ENCODE measurements at places on chromosomes 1 and 21.

DNA sequence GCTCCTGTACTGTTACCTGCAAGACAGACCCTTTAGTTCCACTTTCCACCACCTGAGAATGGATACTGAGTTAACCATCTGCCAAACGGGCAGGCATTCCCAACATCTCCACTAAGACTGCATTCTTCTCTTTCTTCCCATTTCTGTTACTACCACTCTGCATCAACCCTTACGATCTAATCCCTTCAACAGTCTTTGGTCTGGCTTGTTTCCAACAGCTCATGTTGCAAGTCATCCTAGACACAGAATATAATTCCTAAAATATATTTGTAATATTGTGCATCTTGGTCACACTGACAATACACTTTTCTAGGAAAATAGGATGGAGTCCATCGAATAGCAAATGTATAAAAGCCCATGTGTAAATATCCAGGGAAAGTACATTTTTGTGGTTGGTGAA lies 166.7 kb downstream of the SIPA1L2 start:
- peak; percentile 26 for DNase-seq

DNA sequence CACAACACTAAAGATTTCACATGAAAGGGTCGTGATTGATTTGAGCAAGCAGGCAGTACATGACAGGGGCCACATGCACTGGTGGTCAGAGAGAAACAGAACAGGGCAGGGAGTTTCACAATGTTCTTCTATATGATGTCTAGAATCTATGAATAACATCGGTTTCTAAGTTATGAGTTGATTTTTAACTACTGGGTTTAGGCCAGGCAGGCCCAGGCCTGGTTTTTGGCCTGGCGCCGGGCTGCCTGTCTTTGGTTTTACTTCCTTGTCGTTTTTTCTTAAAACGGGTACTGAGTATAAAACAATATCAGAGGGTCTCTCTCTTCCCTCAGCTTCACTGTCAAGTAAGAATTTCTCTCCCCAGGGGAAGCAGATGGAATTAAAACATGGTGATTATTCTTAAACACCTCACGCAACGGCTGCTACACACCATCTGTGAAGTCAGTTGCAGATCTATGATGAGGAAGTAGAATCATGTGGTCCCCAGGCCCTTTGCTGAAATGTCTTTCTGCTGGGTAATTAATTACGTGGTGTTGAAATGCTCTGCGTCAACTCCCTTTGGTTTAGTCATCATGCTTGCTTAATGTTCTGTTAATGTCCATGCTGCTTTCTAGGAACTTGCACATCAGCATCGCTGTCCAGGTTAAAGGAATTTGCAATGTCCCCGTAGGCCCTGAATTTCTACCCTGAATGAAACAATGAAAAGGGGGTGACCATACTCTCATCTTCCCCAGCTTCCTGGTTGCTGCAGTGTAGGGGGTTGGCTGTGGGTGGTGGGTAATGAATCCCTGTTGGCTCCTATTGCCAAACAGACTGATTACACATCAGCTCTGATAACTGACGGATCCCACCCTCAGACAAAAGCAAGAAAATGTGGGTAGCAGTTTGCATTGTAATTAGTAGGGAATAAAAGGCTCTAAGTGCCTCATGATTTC lies 70.3 kb downstream of the SERINC2 start:
- DNase-seq, result peak; percentile 24

- DNase-seq, result no peak
These were observed 9.0 kb downstream of the CD2 start for GRCh38 chr1:116763116-116763786.

DNA sequence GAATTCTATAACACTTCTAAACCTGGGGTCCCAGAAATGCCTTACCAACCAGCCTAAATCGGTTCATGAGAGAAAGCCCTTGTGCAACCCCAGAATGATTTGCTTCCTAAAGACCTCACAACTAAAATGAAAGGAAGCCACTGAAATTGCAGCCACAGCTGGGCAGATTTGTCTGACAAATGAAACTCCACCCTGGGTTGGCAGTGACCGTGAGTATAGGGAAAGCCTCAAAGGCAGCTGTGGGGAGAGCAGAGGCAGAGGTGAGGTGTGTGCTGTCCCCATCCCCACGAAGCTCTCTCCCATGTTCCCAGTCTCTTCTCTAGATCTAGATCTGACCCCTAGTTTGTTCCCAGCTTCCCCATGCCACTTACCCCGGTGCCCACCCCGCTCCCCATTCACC lies 23.1 kb downstream of the RHBDL2 start:
- no peak for DNase-seq

GRCh38 chr21:45542667-45543370 lies 579 bp upstream of the SLC19A1 start:
- no peak for DNase-seq

DNA sequence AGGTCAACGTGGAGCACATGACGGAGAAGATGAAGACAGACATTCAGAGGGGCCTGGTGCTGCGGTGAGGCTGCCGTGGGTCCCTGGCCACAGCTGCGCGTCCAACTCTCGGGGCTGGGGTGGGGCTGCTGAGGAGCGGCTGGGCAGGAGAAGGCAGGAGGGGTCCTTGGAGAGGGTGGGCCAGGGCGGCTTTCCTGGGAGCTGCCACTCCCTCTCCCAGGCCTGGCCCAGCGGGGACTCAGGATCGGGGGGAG lies 14.4 kb downstream of the CFAP410 start:
- DNase-seq, result no peak

GRCh38 chr1:67789551-67789950 lies 43.7 kb downstream of the GNG12 start:
- no peak for DNase-seq

GRCh38 chr1:193406901-193407300 lies 220.5 kb upstream of the B3GALT2 start:
- peak; percentile 65 for DNase-seq

GRCh38 chr21:42319376-42319775 lies 4.2 kb upstream of the TFF3 start:
- DNase-seq, result no peak

DNA sequence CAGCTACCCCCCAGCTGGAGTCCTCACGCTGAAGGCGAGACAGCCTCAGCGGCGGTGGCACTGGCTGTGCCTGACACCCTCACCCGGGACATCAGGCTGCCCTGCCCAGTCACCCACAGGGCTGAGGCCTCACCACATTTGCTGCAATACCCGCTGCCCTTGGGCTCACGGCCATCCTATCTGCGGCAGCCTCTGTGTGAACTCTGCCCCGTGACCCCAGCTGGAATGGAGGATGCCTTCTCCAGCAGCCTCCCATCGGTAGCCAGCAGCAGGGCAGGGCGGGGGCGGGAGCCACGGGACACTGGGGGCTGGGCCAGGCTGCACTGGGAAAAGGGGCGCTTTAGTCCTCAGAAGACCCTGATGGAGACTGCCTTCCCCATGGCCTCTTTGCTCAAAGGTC lies 112.4 kb upstream of the ZBTB40 start:
- no peak for DNase-seq

Measured in H4 (cell line).